ENCODE measurements at places on chromosomes 16 and 17. TPM values are rescaled to one million over a fixed set of nuclear protein-coding genes. Genes with fewer than 3 reads are reported as not detected.

GRCh38 chr17:44279666-44280391 lies 11.9 kb upstream of the SLC4A1 start:
- peak; percentile 65 for DNase-seq

DNA sequence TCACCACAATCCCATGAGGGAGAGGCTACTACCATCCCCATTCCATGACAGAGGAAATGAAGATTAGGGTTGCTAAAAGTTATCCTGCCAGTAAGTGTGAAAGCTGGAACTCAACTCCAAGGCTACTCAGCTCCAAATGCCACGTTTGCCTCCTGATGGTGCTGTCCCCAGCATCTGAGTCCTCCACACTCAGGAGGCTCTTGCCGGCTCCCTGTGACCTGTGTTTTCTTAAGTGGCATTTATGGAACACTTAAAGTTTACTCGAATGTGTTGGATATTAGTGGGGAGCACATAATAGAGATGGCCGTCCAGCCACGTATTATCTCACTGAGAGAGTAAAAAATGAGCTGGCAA lies 267.9 kb downstream of the CBLN1 start:
- no peak for DNase-seq

TBC1D3K gene
- polyA plus RNA-seq, result not detected

- peak; percentile 81 for DNase-seq
Measured at GRCh38 chr17:8225813-8226535, 15.6 kb upstream of the AURKB start.

- DNase-seq, result no peak
Measured at GRCh38 chr16:57409870-57410587, 5.5 kb downstream of the CCL17 start.

SMIM36 gene
- polyA plus RNA-seq, result not detected

- peak; percentile 36 for DNase-seq
Measured at GRCh38 chr17:50865060-50865867, 890 bp downstream of the TOB1 start.

- no peak for DNase-seq
Measured at GRCh38 chr16:11734025-11734652, 8.5 kb downstream of the TXNDC11 start.

- no peak for DNase-seq
Measured at GRCh38 chr17:55279788-55280187, 15.0 kb downstream of the HLF start.

GGT6 gene
- not detected for polyA plus RNA-seq

DNA sequence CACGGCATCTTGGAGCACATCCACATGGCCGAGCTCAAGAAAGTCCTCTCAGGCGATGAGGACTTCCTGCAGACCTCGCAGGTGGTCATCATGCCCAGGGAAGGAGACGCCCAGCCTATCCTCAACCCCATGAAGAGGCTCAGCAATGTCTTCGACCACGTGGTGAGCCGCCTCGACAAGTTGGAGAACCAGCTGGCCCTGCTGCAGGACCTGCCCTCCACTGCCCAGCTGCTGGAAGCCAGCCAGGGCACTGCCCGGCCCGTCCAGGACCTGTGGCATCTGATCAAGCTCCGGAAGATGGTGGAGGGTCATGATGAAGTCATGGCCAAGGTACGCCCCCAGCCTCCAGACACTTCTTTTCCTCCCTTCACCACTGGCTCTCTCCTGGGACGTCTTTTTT lies 440 bp downstream of the C16orf96 start:
- no peak for DNase-seq

DNA sequence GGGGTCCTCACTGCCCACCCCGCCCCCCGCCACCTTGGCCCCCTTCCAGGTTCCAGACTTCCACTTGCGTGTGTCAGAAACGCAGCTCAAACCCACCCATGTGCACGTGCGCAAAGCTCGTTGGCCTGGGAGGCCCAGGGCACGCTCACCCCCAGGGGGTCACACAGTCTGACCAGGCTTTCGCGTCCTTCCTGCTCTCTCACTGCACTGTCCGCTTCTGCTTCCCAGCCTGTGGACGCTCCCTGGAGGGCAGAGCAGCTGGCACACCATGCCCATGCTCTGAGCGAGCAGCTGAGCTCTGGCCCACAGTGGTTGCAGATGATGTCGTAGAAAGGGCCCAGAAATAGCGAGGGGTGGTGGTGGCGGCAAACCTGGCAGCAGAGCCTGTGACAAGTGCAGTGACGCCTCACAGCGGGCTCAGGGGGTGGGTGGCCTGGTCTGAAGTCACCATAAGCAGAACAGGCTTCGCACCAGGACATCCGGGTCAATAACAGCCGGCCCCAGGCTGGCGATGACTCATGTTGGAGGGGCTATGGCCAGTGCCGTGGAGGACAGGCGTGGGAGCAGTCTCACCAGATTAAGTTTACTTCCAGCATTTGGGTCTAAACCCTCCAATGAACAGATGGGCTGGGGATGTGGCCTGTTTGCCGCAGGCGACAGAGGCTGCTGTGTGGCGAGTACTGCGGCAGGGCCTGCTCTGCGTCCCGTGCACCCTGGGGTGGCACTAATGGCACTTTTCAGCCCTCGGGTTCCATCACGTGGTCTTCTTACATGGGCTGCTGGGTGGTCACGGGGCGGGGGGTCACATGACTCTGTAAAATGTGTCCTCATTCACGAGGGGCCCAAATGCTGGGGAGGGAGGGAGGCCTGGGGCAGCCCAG lies 49.0 kb downstream of the NT5M start:
- DNase-seq, result no peak

- no peak for DNase-seq
Measured at GRCh38 chr16:88963583-88963982, 13.4 kb downstream of the CBFA2T3 start.

NEUROD2 gene
- polyA plus RNA-seq, result not detected

KRT34 gene
- not detected for polyA plus RNA-seq
